ENCODE measurements at places on chromosomes 4 and X. TPM values are rescaled to one million over a fixed set of nuclear protein-coding genes. Genes with fewer than 3 reads are reported as not detected.

- no peak for DNase-seq
Observed at GRCh38 chr4:154623436-154623835, 11.0 kb upstream of the FGG start.

DNA sequence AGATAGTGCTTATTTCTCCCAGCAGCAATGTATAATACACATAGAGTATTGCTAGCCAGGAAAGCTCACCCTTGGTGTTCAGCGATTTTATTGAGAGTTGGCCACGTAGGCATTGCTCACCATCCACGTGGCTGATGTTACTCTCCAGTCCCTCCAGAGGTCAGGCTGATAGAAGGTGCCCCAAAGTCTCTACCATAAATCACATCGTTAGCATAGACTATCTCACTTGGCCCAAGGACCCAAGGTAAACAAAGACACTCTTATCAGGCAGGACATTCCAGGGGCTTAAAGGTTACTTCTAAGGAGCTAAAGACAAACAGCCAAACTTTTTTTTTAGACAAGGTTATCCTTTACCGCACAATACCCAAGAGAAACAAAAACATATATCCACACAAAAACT is 30.3 kb upstream of the RGN start:
- peak; percentile 9 for DNase-seq

The SYTL5 gene
- 10.2 TPM for total RNA-seq

The FGB gene
- not detected for total RNA-seq

DNA sequence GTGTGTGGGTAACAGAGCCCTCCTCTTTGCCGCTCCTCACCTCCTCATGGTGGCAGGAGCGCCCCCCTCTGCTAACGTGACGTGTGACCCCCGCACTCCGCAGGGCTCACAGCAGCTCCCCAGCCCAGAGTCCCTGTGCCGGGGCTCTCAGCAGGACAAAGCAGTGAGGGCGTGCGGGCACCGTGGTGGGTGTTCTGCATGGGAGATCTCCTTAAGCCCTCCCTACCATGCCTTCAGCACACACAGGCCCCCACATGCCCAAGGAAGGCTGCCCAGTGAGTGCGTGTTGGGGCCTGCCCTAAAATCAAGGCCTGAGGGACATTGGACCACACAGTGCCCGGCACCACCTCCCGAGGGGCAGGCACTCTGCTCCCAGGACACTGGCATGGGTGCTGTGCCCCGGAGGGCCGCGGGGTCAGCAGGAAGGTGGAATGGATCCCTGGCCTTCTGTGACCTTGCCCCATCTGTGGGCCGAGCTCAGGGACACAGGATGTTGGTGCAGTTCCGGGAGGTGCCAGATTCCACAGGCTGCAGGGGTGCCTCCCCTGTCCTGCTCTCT is 10.1 kb downstream of the PSAPL1 start:
- peak; percentile 6 for DNase-seq

GRCh38 chr4:177789610-177790009 is 347.4 kb upstream of the AGA start:
- no peak for DNase-seq

DNA sequence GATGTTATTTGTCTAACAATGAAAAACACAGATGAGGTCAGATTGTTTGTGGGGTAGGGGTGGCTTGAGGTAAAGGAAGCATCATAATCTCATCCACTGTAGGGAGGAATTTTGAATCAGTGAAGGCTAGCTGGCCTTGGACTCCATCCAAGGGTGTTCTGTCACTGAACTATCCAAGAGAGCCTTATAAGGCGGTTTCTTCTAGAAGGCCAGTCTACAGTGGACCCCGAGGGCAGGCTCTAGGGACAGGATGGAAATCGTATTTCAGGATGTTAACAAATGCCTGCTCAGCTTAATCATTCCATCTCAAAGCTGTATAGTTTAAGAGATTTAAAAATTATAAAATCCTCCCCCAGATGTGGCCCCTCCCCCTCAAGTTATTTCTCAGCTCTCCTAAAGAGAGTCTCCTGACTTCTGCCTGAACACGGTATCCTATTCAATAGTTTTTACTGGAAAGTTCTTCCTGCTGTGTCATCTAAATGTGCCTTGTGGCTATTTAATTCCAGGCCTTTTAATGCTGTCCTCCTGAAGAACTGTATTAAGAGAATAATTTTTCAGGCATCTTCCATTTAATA is 8.0 kb downstream of the IGFBP7 start:
- peak; percentile 59 for DNase-seq

The MAP7D2 gene
- 0.38 TPM for total RNA-seq

The ARX gene
- not detected for total RNA-seq

The BMX gene
- not detected for total RNA-seq

DNA sequence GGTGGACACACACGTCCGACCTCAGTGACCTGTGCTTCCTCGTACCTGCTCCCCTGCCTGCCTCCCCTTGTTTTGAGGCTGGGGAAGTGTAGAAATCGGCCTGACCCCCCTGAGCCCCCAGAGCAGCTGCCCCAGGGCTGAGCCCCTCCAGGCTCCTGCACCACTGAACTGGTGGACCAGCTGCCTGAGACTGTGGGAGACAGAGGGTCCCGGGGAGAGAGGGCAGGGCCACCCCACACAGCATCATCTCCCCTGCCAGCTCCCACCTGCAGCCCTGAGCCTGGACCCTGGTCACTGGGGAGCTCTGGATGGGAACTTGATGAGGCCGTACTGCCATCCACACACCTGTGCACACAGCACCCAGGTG is 15.0 kb upstream of the NAT8L start:
- DNase-seq, result no peak

The ARHGAP24 gene
- 11.1 TPM for total RNA-seq

The TEX13C gene
- not detected for total RNA-seq

GRCh38 chr4:155353923-155354540 is 22.7 kb downstream of the MAP9 start:
- peak; percentile 30 for DNase-seq

The UNC5C gene
- not detected for total RNA-seq

DNA sequence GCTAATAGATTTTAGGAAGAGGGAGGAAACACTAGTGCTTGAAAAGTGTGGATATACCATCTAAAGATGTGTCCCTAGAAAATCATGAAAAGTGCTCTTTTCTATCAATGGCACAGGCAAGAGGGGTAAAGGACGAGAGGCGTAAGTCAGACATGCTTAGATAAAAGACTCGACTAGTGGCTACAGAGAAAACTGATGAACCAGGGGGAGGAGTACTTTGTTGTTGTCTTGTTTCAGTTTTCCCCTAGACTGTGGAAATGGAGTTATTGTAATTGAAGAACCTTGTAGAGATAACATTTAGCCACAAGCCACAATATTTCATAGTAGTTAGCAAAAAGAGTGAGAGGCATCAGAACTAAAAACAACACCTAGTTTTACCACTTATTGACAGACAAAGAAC is 21.4 kb downstream of the GALNTL6 start:
- no peak for DNase-seq

DNA sequence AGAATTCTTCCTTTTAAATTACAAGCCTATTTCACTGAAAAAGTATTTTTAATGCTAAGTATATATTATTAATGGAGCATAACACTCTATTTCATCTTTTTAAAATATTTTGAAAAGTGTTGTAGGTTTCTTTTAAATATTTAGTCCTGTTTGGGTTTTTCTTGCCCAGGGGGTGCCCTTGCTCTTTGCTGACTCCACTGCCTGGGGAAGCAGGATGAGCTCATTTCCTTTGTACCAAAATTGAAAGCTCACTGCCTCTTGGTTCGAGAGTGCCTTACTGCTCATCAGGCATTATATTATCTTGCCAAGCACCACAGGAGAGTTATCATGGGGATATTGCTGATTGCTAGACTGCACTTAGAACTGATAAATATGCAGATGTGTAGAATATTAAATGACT is 819.2 kb downstream of the PCDH18 start:
- no peak for DNase-seq

The FHDC1 gene
- total RNA-seq, result 0.53 TPM

GRCh38 chr4:39446842-39447573 is 11.7 kb downstream of the RPL9 start:
- DNase-seq, result peak; percentile 74

DNA sequence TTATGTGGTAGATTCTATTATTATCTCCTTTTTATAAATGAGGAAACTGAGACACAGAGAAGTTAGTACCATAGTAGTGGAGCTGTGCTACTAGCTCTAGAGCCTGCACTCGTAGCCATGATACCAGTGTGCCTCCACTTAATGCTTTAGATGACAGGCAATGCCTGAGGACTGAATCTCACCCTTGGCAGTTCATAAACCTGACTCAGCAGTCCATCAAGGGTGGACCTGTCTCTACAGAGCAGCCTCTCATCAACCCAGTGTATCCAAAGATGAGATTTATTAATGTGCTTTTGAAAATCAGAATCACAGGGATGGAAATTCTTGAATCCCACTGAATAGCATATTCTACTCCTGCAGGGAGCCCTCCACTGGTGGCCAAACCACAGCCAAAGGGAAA is 483.2 kb upstream of the DIPK2B start:
- peak; percentile 4 for DNase-seq

DNA sequence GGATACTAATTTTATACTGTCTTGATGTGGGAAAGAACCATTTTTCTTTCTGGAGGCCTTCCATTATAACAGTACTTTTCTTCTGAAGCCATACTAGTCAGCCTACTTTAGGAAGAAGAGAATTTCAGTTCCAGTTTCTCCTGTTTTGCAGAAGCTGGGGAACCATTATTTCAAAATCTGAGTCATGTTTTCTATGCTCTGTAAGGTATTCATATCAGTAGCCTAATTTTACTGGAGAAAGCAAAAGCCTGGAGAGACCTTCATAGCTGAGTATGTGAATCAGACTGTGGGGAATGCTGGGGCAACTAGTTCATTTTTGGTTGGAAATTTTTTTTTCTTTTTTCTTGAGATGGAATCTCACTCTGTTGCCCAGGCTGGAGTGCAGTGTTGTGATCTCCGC is 22.4 kb downstream of the AFF1 start:
- DNase-seq, result peak; percentile 75

- DNase-seq, result peak; percentile 54
Observed at GRCh38 chr4:186712690-186713089, 11.0 kb downstream of the FAT1 start.

- peak; percentile 52 for DNase-seq
Observed at GRCh38 chr4:143382596-143382995, 45.9 kb downstream of the GAB1 start.

The KLKB1 gene
- not detected for total RNA-seq

- peak; percentile 37 for DNase-seq
Observed at GRCh38 chrX:120213438-120214265, 37.0 kb upstream of the ZBTB33 start.

DNA sequence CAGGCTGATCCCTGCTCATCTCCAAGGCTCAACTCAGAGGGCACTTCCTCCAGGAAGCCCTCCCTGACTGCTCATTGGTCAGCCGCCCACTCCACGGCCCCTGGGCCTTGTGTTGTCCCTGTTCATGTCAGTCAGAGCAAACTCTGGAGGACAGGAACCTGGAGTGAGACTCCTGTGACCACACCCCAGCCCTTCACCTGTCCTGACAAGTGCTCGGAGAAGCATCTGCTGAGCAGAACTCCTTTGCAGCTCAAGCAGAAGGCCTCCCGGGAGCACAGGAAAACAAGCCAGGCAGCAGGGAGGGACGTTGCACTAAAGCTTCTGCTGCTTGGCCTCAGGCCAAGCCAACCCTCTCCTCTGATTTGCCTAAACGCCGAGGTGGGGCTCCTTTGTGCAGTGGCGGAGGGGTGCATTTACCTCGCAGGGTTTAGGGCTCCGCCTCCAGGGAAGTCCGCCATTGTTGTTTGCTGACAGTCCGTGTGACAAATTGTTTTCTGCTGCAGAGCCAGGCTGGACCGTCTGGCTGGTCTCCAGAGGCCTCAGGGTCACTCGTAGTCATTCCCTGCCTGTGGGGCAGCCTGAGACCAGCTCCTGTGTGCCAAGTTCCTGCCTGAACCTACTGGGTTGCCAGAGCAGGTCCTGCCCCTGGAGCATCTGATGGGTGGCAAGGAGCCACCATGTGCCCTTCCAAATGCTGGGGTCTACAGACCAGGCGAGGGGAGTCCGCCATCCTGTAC is 61.8 kb downstream of the C4orf50 start:
- DNase-seq, result no peak

The CYTL1 gene
- not detected for total RNA-seq

DNA sequence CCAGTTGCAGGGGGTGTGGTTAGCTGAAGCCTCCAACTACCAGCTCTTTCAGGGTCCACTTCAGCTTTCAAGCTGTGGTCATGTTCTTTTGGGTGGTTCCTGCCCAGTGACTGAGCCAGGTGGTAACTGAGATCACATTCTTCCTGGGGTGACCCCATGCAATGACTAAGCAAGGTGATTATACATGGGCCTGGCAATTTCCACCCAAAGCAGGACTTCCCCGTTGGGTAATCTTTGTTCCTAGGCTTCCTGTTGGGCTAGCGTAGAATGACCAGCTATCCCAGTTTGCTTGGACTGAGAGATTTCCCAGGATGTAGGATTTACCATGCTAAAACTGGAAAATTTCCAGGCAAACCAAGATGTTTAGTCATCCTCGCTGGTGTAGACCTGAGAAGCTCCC is 18.4 kb upstream of the MAGEB17 start:
- DNase-seq, result peak; percentile 83

DNA sequence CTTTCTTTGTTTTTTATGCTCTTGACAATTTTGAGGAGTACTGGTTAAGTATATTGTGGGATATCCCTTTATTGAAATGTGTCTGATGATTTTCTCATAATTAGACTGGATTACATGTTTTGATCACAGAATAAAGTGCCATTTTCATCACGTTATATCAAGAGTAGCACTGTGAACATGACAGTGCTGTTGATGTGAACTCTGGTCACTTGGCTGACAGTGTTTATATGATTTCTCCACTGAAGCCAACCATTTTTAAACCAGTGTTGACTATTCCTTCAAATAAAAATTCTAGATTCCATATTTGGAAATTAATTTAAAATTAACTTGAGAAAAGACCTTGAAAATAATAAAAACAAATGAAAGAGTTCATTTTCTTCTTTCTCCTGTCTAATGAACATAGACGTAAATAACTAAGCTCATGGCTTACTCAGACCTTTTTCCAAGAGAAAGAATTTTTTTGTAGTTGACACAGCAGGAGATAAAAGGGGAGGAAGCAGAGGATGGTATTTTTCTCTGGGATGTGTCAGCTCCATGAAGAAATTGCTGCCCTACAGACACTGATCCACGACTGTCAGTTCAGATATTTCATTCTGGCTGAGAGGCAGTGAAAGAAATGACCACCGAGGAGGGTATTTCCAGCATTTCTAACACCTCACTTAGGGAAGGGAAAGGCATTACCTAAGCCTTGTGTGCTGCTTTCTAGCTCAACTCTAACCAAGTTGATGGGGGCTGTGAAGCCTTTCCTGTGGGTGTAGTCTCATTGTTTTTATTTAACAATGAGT is 150.9 kb upstream of the ANK2 start:
- DNase-seq, result no peak

GRCh38 chrX:30865015-30865414 is 24.0 kb downstream of the TAB3 start:
- peak; percentile 27 for DNase-seq
